ENCODE measurements at places on chromosomes 5 and 9.

- DNase-seq = peak; percentile 54
These were observed 36.8 kb downstream of the C9orf50 start for GRCh38 chr9:129584136-129584535.

- DNase-seq = no peak
These were observed 1041.0 kb downstream of the TLE1 start for GRCh38 chr9:80648336-80648735.

DNA sequence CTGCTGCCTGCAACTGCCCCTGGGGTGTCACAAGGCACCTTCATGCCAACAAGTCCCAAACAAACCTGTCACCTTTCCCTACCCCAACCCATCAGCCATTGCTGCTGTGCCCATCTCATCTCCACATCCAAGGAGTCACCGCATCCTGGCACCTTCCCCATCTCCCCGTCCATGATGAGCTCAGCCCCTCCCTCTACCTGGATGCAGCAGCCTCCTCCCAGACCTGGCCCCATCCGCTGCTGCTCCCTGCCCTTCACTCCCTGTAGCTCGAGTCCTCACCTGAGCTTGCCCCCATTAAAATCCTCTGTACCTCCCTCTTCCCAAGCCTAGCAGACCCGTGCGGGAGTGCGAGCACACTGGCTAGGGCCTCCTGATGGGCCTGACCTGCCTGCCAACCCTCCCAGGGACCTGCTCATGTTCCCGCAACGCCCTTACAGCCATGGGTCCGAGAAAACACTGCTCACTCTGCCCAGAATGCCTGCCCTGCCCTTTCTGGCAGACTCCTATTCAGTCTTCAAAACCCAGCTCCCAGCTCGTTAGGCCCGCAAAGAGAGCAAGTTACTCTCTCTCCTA is 110.6 kb downstream of the ADAMTS2 start:
- no peak for DNase-seq

DNA sequence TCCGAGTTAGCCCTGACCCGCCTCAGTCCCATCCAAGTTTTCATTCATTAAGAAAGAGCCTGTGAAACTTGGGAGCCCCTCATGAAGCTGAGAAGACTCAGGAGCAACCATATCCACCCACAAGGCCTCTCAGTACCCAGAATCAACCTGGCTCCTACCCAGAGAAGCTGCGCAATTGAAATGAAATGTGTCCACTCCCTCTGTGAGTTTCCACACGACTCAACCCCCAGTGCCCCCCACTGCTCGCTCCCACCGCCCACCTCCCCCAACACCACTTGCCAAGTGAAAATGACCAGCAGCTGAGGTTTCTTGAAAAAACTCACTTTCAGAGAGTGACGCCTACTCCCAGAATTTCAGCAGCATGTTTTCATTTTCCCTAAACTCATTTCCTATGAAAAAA is 104.6 kb downstream of the CDK5RAP2 start:
- no peak for DNase-seq
